ENCODE measurements at places on chromosomes 4 and X.

GRCh38 chr4:9835430-9835829 lies 54.0 kb downstream of the DRD5 start:
- no peak for DNase-seq

DNA sequence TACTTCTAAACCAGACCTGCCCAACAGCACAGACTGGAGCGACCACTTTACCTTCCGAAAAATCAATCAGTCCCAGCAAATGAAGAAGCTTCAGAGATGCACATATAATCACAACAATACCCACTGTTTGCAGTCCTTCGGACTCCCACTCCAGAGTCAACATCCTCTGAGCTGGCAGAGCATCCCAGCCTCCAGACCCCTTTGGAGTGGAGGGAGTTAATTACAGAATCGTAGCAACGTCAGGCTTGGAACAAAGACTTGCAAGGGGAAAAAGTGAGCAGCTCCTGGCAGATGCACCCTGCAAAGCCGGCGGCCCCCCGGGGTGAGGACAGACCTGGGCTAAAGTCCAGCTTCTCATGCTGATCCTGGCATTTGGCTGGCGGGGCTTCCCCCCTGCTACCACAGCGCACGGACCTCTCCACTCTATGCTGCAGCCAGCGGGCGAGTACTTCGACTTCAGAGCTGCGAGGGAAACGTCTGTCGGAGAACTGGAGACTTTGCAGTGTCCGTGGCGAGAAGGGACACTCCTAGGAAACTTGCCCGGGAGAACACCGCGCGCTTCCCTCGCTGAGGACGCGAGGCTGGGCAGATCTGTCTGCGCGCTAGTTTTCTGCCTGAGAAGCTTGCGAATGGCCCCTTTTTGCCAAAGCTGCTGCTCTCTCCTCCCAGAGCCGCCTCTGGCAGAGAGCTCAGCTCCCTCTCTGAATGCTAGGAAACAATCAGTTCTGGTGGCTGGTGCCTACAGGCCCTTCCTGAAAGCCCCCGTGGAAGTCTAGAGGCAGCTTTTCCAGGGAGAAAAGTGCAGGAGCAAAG lies 283.7 kb downstream of the PACRGL start:
- DNase-seq, result no peak

DNA sequence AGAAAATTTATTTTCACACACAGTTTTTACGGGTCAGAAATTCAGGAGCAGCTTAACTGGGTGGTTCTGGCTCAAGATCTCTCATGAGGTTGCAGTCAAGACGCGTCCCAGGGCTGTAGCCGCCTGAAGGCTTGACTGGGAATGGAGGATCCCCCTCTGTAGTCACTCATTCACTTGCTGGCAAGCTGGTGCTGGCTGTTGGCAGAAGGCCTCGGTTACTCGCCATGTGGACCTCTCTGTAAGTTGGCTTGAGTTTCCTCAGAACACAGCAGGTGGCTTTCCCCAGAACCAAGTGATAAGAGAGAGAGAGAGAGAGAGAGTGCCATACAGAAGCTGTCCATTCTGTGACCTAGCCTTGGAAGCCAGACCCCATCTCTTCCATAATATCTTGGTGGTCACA lies 132.8 kb downstream of the DCLK2 start:
- DNase-seq, result no peak

GRCh38 chr4:95821867-95822266 lies 18.0 kb upstream of the PDHA2 start:
- DNase-seq, result no peak

GRCh38 chrX:16445166-16445752 lies 204.7 kb upstream of the S100G start:
- no peak for DNase-seq

GRCh38 chrX:150159537-150159936 lies 203.6 kb upstream of the MAMLD1 start:
- no peak for DNase-seq

DNA sequence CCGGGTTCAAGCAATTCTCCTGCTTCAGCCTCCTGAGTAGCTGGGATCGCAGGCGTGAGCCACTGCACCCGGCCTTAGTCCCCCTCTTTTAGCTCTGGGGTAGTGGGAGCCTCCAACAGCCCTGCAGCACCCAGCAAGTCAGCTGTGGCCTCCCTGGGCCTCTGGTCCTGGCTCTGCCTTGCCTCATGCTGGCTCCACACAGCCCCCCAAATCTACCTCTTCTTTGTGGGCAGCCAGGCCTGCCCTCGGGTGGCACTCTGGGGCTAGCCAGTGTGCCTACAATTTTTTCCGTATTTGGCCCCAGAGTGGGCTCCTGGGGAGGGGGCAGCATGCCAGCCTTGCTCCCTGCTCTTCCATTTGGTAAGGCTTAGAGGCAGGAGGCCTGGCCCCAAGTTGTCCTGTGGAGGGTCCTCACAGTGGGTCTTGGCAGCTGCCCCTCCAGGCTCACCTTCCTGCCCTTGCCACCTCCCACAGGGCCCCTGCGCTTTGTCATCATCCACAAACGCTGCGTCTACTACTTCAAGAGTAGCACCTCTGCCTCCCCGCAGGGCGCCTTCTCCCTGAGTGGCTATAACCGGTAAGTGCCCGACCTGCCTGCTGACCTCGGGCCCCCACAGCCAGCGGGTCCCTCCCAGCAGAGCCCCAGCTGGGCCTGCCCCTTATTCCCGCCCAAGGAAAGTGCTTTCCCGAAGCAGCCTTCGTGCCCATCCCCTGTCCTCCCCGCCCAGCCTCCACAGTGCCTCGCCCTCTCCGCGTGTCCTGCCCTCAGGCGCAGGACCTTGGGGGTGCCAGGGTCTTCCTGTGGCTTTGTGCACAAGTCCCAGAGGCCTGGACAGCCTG lies 21.0 kb upstream of the ADD1 start:
- DNase-seq, result no peak

GRCh38 chrX:1493412-1493811 lies 40.7 kb upstream of the ASMTL start:
- no peak for DNase-seq

DNA sequence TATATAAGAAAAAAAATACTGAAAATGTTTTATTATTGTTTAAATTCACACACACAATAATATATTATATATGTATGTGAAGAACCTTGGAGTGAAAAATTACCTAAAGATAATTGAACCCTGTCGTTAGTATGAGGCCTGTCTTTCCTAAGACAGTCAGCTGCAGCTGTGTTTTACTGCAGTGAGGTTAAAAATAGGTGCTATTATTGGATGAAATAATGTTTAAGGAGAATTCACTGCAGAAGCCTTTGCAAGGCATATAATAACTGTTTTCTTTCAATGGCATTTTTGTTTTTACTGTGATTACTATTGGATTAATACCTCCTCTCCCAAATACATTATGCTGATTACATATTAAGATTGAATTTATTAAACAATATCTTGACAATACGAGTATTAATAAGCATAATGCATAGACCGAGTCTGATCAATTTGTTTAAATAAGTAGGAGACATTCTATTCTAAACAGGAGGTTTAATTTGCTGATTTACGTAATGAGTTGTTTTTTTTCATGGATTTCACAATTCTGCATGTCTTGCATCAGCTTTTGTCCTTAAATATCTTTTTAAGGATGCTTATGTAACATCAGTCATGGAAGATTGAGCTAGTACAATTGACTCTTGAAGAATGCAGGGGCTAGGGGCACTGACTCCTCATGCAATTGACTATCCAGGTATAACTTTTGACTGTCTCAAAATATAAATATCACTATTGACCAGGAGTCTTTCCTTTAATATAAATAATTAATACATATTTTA lies 1181.1 kb upstream of the PCDH7 start:
- no peak for DNase-seq

DNA sequence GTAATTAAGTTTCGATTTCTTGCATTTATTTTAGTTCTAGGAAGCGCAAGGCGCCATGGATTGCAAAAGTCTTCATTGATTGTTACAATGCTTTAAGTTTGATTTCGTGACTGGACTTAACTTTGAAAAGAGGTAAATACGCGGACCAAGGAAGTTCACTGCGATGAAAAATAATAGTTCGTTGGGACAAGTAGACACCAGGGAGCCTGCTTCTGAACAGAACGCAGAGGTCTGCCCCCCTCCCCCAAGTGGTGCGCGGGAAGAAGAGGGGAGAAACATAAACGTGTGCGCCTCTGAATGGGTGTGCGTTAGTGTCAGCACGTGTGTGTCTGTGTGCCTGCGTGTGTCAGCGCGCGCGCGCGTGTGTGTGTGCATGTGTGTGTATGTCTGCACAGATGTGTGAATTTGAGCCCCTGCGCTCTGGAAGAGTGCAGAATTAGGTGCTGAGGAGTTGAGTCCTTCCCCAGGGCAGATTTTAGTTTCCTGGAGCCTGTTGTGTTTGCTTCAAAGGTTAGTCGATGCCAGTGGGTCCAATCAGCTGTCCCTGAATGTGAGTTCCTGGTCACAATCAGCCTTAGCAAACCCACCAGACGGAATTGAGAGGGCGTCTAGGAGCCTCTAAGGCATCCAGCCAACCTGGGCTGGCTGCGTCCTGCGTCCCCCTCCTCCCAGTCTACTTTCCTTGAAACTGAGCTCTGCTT lies 5.8 kb upstream of the POU4F2 start:
- no peak for DNase-seq

DNA sequence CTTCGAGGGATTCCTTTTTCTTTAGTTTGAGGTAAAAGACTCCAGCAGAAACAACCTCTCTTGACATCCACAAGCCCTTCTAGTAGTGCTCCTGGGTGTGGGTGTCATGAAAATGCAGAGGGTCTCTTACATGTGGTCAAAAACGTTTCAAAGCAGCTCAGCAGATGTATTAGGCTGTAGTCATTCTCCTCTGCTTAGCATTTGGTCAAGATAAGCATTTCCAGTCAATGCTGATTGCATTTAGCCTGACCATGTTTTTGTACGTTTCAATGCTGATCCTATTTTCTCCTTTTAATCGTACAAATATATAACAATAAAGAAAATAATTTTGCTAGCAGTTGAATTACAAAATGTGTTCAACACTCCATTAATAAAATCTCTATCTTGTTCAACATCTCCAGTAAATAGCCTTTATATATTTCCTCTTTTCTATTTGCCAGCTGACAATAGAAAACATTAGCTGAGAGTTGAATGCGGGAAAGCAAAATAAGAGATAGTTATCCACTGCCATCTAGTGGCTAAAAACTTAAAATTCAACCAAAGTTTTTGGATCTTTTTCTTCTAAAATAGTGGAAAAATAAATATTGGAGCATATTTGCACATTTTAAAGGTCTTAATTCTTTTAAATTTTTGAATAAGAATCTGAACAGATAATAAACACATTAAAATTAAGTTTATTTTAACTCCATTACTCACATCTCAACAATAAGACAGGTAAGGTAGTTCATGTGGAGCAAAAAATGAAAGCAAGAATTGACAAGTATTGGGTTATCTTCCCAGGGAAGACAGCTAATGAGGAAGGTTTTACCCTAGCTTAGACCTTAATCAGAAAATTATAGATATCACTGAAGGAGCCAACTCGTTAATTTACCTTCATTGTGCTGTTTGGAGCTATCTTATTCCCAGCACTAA lies 15.2 kb upstream of the PACRGL start:
- DNase-seq, result no peak

DNA sequence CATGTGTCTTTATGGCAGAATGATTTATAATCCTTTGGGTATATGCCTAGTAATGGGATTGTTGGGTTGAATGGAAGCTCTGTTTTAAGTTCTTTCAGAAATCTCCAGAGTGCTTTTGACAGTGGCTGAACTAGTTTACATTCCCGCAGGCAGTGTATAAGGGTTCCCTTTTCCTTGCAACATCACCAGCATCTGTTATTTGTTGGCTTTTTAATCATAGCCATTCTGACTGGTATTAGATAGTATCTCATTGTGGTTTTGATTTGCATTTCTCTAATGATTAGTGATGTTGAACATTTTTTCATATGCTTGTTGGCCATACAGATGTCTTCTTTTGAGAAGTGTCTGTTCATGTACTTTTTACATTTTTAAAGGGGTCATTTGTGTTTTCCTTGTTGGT lies 129.8 kb downstream of the TBCK start:
- DNase-seq, result no peak

DNA sequence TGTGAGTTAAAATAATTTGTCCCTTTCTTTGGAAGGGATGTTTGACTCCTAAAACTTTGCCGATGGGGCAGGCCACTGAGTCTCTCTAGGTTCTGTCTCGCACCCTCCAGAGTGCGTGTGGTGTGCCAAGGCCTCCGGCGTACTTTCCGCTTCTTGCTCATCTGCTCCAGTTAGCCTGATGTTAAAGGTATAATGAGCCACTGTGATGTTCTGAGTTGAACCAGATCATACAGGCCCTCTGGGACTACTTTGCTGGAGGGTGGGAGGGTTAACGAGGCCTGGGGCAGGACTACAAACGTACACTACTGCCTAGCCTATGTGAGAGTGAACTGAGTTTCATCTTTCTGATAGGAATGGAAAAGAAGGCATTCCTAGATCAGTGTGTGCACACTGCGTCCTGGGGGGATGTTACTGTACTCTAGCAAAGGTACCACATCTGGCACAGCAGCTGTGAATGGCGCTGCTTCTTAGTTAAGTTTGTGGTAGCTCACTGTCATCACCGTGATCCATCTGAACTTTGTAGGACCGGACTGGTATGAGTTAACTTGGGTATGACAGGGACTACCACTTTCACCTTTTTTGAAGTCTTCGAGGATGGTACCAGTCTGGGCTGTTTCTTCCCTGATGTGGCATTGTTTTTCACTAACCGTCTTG lies 60.2 kb downstream of the RGS12 start:
- no peak for DNase-seq

GRCh38 chr4:3285558-3286334 lies 7.1 kb upstream of the RGS12 start:
- no peak for DNase-seq

- no peak for DNase-seq
Observed at GRCh38 chr4:149912000-149912399, 96.4 kb upstream of the IQCM start.

DNA sequence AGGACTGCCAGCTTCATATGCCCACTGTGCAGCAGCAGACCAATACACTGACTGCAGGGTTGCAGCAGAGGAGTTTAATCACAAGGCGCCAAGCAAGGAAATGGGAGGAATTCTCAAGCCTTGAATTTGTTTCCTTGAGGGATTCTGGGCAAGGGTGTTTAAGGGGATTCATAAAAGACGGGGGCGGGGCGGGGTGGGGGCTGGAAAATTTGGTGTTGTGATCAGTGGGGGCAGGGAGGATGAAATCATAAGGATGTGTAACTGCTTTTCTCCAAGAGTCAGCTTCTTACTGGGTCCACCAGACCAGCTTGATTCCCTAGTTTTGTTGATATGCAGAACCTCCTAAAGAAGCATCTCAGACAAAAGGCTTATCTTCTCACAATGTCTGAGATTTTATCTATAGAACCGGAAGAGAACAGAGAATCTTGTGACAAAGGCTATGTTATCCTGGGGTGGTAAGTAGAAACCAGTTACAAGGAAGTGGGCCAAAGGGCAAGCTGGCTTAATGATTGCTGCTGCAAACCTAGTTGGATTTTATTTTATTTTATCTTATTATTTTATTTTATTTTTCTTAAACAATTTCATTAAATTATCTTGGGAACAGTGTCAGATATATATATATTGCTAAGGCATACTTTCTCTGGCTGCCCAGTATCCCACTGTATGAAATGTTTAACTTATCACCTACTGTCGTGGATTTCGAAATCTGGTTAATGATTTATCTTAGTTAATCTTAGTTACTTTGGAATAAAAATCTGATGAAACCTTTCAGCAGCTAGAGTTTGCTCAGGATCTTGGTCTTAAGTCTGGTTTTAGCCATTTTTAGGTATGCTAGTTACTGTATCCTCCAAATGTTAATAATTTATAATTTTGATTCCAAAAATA lies 276.4 kb downstream of the RPA4 start:
- DNase-seq, result no peak

GRCh38 chr4:142435599-142436235 lies 410.4 kb downstream of the INPP4B start:
- no peak for DNase-seq
